Kidney epithelial cell (primary cell): ENCODE measurements at places on chromosomes 1 and 21.

DNA sequence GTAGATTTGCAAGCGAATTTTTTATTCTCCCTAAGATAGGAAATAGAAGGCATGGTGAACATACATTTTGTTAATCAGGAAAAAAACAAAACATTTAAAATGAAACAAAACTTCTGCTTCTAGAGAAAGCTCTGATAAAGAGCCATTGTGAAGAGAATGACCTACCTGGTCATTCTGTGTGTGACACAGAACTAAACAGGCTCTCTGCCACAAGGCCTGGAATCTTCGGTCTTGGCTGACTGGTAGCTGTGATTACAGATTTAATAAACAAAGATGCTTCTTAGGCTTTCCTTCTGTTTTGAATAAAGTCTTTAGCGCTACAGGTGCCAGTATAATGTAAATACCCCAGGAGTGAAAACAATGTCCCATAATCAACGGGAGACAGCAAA, 22.1 kb downstream of the SLC35D1 start:
- DNase-seq = no peak

GRCh38 chr1:219990782-219991510, 55.4 kb downstream of the EPRS1 start:
- no peak for DNase-seq

DNA sequence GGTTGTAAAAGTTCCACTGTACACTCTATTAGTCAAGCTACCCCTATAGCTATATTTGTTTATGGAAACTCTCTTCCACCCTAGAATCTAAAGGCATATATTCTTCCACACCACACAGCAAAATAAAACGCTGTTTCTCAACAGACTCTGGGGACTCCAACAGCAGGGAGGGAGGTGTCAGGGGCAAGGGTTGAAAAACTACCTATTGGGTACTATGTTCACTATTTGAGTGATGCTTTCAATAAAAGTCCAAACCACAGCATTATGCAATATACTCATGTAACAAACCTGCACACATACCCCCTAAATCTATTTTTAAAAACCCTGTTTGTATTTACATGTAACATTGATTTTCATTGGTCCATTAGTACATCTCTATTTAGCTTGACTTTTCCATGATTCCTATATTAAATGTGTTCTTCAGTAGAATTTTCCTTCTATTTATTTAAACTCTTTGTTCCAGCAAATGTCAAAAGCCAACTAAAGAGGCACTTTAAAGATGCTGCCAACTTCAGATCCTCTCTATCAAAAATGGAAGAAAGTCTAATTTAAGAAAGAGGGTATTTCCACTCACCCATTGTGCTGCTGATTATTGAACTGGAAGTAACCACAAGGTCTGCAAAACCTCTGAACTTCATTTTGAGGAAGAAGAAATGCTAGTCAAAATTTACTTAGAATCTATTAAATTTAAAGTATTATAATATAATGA, 26.2 kb downstream of the RGS7 start:
- no peak for DNase-seq

DNA sequence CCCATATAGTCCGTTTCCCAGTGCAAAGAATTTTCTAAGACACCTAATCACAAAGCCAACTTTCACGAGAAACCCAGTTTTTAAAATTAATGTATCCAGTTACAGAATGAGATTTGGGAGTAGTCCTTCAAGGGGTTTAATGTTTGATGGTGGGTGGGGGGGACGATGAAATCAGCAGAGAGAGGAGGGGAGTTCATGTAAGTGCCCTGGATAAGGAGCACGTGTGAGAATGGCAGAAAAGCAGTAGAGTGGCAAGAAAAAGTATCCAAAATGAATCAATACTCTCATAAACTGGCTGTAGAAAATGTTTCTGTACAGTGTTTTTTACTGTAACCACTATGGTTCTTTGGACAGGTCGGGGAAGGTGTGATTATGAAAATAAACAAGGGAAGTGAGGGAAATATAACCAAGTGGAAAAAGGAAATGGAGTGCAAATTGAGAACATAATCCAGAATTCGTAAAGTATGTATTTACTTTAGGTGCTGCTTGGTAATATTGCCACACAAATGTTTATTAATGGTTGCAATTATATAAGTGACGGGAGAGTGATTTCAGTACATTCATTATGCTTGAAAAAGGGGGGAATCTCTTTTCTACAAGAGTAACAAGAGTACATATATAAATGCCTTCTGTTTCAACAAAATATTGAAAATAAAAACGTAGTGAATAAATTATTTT, 118.7 kb upstream of the RRP15 start:
- DNase-seq = no peak

- no peak for DNase-seq
Measured at GRCh38 chr1:177546346-177546745, 375.6 kb downstream of the BRINP2 start.

GRCh38 chr1:67439277-67440029, 9.3 kb upstream of the SERBP1 start:
- DNase-seq = no peak

DNA sequence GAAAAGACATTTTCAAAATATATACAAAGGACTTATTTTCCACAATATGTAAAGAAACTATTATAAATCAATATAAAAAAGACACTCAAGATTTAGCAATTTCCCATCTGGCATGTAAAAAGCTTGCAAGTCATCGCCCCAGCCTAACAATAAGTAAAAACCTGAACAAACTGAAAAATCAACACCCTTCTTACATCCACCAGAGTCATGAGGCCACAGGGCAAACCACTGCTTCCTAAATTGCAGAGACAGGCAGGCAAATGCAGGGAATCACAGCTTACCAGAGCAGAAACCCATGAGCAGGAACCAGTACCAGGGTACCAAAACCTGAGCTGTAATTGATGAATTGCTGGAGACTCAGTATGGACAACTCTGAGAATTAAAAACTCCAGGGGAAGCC, 16.7 kb upstream of the WNT2B start:
- no peak for DNase-seq

- no peak for DNase-seq
Measured at GRCh38 chr1:9107136-9107535, 21.8 kb downstream of the GPR157 start.
